ENCODE measurements at places on chromosomes 11 and 22.

- no peak for DNase-seq
Measured at GRCh38 chr22:20408891-20409290, 14.9 kb downstream of the ZNF74 start.

- DNase-seq: no peak
Measured at GRCh38 chr11:2529173-2529572, 84.4 kb downstream of the KCNQ1 start.

DNA sequence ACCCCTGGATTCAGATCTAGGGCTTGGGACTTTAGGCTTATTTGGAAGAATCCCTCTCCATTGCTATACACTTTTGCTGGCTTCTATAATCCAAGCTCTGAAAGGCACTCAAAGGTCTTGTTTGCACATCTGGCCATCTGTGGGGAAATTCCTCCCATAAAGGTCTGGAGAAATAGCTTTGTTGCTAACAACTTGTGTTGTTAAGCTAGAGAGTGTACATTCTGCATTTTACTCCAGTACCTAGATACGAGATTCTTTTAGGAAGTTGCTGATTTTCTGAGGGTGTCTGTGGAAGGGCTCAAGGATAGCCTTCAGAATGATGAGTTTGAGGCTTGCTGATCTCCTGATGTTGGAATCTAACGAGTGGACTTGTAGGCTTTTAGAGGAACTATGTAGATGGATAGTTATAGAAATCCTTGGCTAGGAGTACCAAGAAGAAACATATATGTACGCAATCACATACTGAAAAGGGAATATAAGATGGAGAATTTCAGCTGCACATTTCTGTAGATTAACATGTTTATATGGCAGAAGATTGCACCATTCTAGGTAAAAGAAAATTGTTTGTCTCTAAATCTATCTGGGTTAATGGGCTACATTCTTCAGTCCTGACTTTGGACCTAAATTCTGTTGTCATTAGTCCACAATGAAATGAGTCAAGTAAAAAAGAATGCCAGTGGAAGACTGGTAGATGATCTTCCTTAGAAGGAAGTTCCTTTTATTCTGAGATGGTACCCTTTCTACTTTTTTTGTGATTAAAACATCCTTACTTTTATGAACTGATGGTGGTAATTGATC is 51.0 kb downstream of the UBASH3B start:
- DNase-seq: peak; percentile 88

DNA sequence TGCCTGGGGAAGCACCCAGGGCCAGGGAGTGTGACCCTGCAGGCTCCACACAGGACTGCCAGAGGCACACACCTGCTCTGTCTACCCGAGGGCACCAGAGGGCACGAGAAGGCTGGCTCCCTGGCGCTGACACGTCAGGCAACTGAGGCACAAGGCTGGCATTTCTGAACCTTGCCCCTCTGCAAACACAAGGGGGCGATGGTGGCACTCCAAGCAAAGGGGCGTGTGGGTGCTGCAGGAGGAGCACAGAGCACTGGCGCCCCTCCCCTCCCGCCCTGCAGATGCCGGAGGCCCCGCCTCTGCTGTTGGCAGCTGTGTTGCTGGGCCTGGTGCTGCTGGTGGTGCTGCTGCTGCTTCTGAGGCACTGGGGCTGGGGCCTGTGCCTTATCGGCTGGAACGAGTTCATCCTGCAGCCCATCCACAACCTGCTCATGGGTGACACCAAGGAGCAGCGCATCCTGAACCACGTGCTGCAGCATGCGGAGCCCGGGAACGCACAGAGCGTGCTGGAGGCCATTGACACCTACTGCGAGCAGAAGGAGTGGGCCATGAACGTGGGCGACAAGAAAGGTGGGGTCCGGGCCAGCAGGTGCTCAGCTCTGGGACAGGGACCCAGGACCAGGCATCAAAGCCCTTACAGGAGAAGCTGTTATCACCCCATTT is 20.8 kb upstream of the TXNRD2 start:
- DNase-seq: peak; percentile 78

- peak; percentile 8 for DNase-seq
Measured at GRCh38 chr11:120660024-120660565, 148.5 kb downstream of the GRIK4 start.

DNA sequence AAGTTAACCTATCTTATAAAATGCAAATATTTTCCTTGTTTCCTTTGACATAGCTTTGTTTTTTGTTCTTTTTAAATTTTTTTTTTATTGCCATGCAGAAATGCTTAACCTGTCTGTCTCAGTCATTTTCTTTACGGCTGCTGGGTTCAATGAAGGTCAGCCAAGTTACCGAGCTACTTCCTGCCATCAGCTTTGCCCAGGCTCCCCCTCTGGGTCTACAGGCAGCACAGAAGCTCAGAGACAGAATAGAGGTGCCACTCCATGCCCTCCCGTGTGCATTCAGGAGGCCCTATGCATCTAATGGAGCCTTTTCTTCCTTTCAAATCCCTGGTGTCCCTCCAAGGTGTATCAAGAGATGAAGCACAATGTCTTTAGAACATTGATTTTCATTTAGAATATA is 411.0 kb upstream of the NARS2 start:
- no peak for DNase-seq

DNA sequence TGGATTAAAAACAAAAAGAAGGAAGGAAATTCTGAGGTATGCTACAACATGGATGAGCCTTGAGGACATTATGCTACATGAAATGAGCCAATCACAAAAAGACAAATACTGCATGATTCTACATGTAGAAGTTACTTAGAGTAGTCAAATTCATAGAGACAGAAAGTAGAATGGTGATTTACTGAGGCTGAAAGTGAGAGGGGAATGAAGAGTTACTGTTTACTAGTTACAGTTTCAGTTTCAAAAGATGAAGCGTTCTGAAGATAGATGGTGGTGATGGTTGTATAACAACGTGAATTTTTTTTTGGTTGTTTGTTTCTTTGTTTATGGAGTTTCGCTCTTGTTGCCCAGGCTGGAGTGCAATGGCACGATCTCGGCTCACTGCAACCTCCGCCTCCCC is 9.5 kb downstream of the OR5P2 start:
- DNase-seq: no peak

- DNase-seq: no peak
Measured at GRCh38 chr11:65886826-65887722, 1.2 kb downstream of the FIBP start.

- no peak for DNase-seq
Measured at GRCh38 chr11:68959465-68960293, 21.1 kb downstream of the MRGPRD start.

DNA sequence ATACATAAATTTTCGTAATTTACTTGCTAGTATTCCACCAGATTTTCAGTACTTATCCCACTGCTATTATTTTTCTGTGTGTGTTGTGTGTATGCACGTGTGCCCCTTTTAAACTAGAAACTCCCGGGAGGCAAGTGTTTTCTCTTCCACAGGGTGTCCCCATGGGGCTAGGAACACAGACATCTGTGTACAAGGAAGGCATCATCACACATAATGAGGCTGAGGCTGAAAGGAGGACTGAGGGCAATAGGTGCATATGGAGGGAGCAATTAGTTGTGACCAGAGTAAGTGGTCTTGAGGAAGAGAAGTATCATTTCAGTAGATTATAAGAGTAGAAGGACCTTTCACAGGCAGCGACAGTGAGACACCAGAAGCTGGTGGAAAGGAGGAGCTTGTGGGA is 2.1 kb upstream of the DPAGT1 start:
- DNase-seq: no peak

- DNase-seq: no peak
Measured at GRCh38 chr11:112345706-112346105, 85.0 kb upstream of the PLET1 start.

- no peak for DNase-seq
Measured at GRCh38 chr11:62835336-62835735, 2.7 kb upstream of the TEX54 start.

- peak; percentile 28 for DNase-seq
Measured at GRCh38 chr11:89184021-89184420, 6.3 kb downstream of the TYR start.

DNA sequence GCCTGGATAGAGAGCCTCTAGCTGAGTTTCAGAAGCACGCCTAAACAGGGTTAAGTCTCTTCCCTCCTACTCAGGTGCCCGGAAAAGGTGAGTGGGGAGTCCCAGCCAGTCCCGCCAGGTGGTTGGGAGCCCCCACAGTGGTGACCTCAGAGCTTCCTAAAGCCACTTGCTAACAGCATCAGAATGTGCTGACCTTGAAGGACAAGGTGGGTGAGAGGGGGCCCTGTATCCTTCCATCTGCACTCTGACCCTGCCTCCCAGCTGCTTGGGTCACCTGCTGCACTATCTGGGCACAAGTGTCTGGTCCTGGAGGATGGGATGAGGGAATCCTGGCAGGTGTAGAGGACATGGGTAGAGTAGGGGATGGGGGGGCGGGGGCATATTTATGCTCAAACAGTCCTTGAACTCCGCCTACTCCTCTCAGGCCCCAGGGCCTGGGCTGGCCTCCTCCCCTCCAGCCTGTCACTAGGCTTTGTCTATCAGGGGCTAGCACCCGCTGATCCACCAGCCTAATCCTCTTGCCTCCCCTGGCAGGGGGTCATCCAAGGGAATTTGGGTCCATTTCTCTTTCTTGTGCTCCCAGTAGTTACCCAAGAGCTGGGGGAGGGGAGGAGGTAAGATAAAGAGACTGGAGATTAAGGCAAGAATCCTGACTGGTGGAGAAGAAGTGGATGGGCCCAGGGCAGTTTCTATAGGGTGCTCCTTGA is 3.4 kb downstream of the USP2 start:
- DNase-seq: no peak

GRCh38 chr11:46361283-46362155 is 14.3 kb downstream of the DGKZ start:
- DNase-seq: peak; percentile 31

GRCh38 chr11:106092446-106092845 is 15.0 kb downstream of the AASDHPPT start:
- DNase-seq: no peak

GRCh38 chr11:121456151-121456550 is 3.4 kb upstream of the SORL1-AS1 start:
- no peak for DNase-seq

DNA sequence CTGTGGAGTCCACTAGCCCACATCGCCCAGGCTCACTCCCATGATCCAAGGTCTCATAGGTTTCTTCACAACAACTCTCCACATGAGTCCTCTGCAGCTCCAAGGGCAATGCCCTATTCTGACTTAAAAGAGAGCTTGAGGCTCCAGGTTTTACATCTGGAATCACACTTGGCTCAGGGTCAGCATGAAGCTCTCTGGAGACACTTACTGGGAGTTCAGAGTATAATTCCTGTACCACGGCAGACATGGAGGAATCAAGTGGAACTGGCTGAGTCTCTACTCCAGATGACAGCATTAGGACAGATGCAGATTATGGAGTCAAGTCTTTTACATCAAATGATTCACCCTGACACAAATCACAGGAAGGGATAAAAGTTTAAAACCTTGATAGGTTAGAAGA is 11.4 kb downstream of the PRR14L start:
- peak; percentile 6 for DNase-seq

DNA sequence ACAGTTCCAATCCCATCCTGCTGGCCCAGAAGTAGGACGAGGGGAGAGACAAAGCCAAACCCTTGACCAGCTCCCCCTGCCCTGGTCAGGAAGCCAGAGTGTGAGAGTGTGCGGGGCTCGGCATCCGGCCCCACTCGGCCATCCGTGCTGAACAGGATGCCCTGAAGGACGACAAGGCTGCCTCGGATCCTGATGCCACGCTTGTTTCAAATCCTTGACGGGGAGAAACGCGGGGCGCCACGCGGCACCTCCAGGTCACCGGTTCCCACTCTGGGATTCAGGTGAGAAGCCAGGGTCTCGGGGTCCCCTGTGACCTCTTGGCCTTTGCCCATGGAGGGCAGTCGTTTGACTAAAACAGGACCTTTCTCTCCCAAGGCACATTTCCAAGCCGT is 167.8 kb downstream of the BRD1 start:
- no peak for DNase-seq

- DNase-seq: peak; percentile 58
Measured at GRCh38 chr22:44482776-44483175, 15.3 kb downstream of the RTL6 start.

DNA sequence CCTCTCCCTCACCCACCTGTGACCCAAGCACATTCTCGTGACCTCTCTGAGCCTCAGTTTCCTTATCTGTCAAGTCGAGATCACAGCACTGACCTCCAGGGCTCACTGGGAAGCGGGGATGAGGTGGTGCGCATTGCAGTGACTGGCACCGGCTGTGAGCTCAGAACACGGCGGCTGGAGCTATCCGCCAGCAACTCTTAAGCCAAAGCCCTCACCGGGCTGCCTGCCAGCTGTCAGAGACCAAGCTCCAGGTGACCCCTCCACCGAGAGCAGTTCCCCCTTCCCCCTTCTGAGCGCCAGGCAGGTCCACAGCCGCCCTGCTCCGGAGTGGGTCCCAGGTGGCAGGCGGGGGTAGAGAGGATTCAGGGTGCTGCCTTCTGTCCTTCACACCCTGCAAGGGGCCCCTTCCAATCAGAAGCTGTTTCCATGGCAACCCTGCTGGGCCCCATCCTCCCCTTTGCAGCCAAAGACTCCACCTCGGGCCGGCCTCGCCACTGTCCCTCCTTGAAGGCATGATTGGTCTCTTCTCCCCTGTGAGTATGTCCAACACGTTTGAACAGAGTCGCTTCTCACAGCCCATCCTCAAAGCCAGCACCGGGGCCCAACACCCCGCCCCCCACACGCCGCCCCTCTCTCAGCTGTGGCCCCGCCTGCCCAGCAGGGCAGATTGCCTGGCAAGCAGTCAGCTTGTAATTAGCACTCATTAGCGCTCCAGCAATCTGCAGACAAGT is 98.7 kb downstream of the WNT7B start:
- no peak for DNase-seq

- DNase-seq: no peak
Measured at GRCh38 chr11:30938171-30938570, 352.0 kb upstream of the MPPED2 start.

- no peak for DNase-seq
Measured at GRCh38 chr11:126720539-126721235, 279.9 kb downstream of the KIRREL3 start.

GRCh38 chr11:2211113-2211971 is 39.7 kb upstream of the TH start:
- no peak for DNase-seq

DNA sequence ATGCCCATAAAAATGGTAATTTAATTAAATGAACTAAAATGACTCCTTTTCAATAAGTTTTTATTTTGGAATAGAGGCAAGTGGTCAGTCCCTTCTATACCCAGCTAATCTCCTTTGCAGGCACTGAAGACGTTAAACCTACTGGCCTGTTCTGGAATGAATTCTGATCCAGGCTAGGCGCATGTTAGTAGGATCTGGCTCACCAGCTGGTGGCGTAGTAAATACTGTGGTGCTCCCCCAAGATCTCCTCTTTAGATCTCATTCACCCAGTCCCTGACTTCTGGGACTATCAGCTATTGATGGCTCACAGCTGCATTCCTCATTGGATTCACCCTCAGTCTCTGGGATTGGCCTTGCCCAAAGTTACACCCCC is 173.7 kb upstream of the DDI1 start:
- DNase-seq: no peak

GRCh38 chr11:10288881-10289764 is 4.9 kb downstream of the SBF2 start:
- DNase-seq: no peak

All from EL (cell line).